Fibroblast of villous mesenchyme (primary cell): ENCODE measurements at places on chromosomes 11 and 22. TPM values are rescaled to one million over a fixed set of nuclear protein-coding genes. Genes with fewer than 3 reads are reported as not detected.
A peak's percentile ranks its signal among the peaks of the same experiment; 100 is the strongest.

- DNase-seq = no peak
These were observed 7.6 kb downstream of the GDPD5 start for GRCh38 chr11:75518204-75518549.

GRCh38 chr11:117891362-117891761, 14.9 kb upstream of the FXYD6 start:
- no peak for DNase-seq

- no peak for DNase-seq
These were observed 7.1 kb downstream of the DCPS start for GRCh38 chr11:126310992-126311310.

DNA sequence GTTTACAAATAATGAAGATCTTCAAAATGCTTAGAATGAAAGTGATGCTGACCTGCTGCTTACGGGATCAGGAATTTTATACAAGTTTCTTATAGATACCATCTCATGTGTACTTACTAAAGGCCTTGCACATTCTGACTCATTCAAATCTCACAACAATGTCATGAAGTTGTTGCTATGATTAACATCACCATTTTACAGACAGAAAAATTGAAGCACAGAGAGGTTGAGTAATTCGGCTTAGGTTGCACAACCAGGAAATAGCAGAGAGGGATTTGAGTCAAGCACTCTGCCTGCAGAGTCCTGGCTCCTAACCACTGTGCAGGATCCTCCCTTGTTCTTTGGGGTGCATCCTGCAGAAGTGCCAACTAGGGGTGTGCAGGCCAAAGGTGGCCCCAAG, 471.9 kb downstream of the MIAT start:
- DNase-seq = peak; percentile 84

Gene MS4A12
- total RNA-seq = not detected in 2 replicates

- DNase-seq = no peak
These were observed 121.7 kb downstream of the FEZ1 start for GRCh38 chr11:125374398-125374797.

- peak; percentile 81 for DNase-seq
These were observed 526 bp downstream of the C1QTNF6 start for GRCh38 chr22:37187552-37187890.
